ENCODE measurements at places on chromosomes 5 and 9.

DNA sequence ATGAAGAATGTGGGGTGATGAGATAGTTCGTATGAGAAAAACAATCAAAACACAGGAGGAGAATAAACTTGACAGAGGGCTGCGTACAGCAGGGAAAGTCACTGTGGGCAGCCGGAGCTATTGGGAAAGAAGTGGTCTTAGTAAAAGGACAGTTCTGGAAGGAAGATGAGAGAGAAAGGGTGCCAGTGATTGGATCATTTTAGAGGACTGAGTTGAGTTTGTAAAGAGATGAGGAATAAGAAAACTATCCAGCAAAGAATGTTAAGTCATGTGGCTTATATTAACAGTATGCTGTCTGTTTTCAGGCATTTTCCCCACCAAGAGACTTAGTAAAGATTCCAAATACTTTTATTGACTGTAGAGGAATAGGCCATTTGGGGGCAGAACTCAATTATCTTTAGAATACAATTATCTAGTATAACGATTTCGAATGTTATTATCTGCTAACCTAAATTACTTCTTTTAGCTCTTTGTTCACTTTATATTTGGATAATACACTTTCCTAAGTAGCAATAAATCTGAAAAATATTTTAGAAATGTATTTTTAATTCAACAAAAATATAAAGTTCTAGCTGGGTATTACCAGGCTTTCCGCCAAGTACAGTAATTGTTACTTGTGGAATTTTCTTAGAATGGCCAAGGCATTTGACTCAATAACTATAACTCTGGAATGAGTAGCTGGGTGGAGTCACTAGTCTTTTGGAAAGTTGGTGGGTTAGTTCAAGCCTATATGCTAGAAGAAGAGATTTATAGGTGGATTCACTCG is 15.5 kb upstream of the LOX start:
- no peak for DNase-seq

GRCh38 chr9:93254806-93255493 is 71.0 kb downstream of the WNK2 start:
- no peak for DNase-seq

GRCh38 chr5:150780816-150781221 is 2.3 kb downstream of the SMIM3 start:
- no peak for DNase-seq

- no peak for DNase-seq
Measured at GRCh38 chr9:106310782-106311181, 552.2 kb upstream of the ZNF462 start.

GRCh38 chr5:33170411-33170810 is 270.4 kb upstream of the TARS1 start:
- DNase-seq, result no peak
